ENCODE measurements at places on chromosomes 11 and 22. TPM values are rescaled to one million over a fixed set of nuclear protein-coding genes. Genes with fewer than 3 reads are reported as not detected.

Gene CRYAB
- total RNA-seq = not detected

Gene SLC22A12
- total RNA-seq = not detected

Gene HEPACAM
- total RNA-seq = not detected

Gene HBE1
- not detected for total RNA-seq

Gene OR51E2
- total RNA-seq = not detected

Gene CEP126
- 0.51 TPM for total RNA-seq

All from activated naive CD4-positive, alpha-beta T cell treated with anti-CD3 and anti-CD28 coated beads, Interleukin-2, amount 10 ng/mL, durations not matched to agents 5 hours and 36 hours (primary cell).